ENCODE measurements at places on chromosomes 1 and 21.

DNA sequence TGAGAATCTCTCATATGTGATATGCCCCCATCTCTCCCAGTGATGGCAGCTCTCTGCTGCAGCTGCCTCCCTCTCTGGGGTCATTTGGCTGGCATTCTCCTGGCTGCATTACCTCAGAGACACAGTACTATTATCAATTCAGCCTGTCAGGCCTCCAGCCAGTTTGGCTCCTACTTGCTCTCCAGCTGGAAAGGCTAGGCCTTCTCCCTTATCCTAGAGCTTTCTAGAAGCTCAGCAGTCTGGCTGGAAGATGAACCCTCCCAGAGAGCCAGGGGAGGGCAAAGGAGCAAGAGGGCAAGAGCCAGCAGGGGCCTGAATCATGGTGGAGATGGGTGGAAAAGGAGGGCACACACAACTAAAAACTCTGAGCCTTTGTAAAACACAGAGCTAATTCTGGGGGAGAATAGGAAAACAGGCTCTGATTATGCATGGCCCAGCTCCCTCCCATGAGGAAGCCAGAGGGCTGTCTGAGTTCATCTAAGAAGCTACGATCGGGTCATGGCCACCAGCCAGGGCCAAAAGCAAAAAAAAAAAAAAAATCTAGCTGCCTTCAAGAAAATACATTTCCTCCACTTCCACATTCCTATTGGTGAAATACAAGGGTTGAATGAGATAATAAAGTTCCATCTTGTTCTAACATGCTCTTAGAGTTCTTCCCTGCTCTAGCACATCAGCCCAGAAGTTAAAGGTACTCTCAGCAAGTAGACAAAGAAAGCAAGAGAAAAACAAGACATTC lies 8.8 kb downstream of the LAMB3 start:
- DNase-seq: no peak

- DNase-seq: no peak
Observed at GRCh38 chr1:214002472-214002871, 14.7 kb downstream of the PROX1 start.

DNA sequence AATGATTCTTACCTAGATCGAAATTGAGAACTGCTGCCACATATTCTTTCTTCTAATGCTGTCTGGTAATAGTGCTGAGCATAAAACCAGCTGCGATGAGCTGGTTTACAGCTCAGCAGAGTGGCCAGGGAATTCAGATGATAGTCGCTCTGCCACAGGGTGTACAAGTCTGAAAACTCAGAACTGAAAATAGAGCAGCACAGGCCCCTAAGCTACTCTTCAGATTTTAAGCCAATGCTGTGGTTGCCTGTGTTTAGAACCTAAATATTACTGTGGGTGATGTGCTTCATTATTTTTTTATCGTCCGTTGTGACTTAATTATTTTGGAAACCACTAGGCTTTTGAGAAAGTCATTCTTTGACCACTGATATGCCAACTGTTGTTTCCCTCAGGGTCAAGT lies 152.0 kb downstream of the ADGRL4 start:
- DNase-seq: no peak

GRCh38 chr1:168480997-168481396 lies 62.8 kb downstream of the XCL2 start:
- no peak for DNase-seq

GRCh38 chr1:24702511-24703293 lies 42.5 kb upstream of the CLIC4 start:
- no peak for DNase-seq

- no peak for DNase-seq
Observed at GRCh38 chr21:31560479-31560878, 99.0 kb upstream of the SOD1 start.

GRCh38 chr1:201598973-201599372 lies 60.0 kb downstream of the NAV1 start:
- no peak for DNase-seq

- DNase-seq: no peak
Observed at GRCh38 chr1:117511273-117511672, 94.6 kb upstream of the TENT5C start.

DNA sequence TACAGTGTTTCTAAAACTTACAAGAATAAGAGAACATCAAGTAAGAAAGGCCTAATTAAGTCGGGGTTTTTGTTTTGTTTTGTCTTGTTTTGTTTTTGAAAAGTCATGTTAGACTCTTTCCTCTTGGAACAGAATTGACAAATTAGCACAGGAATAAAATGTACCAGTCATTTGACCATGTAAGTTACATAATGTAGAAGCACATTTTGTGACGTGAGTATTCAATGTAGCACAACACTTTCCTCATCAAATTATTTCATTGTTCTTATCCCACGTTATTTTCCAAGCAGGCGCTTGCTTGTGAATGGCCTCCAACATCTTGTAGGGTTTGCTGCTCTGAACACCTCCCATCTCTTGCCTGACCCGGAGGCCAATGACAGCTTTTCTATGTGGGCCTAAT lies 34.7 kb upstream of the DNASE2B start:
- no peak for DNase-seq

DNA sequence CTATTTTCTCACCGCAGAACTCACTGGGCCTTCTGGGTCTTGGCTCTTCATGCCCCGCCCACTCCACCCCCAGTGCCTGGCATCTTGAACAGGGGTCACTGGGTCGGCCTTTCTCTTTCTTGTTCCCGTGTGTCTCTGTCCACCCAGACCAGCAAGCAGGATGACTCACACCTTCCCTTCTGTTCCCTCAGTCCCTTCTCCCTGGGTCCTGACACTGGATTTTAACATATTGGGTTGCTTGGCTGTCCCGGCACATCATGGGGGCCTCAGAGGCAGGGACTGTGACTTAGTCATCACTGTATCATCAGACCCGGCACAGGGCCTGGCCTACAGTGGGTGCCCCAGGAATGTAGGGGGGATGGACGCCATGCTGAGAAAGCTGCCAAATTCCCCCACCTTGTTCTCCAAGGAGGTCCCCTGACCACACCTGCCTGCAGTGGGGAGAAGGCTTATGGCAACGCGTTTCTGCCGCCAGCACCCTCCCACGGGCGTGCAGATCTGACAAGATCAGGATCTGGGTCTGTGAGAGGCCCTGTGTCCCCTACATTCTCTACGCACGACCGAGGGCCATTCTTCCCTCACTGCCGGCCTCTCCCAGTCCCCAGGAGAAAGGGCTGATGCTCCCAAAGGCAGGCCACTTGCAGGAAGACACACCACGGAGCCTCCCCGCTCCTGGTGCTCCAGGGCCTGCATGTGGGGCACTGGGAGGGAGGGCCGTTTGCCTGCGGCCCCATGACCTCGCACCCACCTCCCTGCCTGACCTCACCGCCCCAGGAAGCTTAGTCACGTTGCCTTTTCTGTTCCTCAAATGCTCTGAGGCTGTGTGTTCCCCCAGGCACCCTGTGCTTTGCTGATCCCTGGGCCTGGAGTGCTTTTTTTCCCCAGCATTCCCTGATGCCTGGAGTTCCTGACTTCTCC lies 157.2 kb upstream of the TMEM51 start:
- DNase-seq: no peak

DNA sequence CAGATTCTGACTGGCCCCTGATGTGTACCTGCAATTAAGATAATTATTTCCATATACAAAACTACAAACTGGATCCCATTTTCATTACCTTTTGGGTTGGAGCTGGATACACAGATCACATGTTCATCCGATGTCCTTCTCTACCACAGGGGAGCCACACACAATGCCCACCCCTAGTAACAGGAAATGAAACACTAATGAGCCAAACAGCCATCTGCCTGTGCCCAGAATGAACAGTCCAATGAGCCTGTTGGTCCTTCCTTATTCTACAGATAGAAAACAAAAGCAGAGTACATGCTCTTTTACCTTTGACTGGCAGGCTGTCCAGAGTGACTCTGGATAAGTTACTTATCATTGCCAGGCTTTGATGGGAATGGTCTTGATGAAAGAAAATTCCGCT lies 68.6 kb downstream of the SIPA1L2 start:
- DNase-seq: no peak

GRCh38 chr1:84687714-84688462 lies 2.4 kb downstream of the SSX2IP start:
- no peak for DNase-seq

DNA sequence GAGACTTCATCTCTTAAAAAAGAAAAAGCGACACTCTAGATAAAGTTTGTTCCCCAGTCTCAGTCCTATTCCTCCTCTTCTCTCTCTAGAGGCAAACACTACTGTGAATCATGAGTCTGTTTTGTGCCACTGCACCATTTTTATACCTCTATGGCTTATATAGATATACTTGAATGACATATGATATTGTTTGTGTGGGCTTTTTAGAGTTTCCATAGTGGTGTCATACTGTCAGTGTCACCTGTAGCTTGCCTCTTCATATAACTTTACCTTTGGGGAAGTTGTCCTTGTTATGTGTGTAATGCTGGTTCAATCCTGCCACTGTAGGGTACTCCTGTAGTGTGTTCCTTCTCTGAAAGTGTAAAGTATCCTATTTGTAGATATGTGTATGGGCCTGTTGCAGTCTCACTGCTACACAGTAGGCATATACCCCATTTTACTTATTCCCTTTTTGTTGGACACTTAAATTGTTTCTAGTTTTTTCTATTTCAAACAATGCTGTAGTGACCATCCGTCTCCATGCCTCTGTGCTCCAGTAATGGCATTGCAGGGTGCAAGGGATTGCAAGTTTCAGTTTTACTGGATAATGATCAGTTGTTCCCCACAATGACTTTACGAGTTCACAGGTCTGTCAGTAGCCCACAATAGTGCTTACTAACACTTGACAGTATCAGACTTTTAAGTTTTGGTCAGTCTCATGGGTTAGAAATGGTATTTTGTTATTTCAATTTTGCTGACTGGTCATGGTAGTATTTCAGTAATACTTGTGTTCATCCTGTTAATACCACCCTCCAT lies 2.7 kb downstream of the PRMT2 start:
- no peak for DNase-seq

DNA sequence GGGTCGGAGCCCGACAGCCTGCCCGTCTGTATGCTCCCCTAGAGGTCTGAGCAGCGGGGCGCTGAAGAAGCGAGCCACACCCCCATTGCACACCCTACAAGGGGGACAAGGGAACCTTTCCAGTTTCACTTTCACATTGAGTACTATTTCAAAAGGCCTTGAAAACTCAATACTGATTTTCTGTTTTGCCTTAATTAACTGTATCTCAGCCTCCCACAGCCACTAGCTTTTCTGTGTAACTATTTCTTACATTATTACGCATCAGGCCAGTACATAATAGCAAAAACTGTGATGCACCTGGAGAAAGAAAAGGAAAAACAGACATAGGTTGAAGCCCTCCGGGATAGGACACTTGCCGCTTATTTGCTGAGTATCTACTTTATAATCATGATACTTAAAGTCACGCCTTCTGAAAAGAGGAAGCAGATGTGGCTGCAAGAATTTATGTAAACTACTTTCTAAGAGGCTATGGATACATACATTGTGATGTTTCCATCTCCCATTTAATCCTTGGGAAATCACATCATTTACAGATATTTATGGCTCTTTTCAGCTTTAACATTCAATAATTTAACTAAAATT lies 1719.5 kb downstream of the MRPL39 start:
- no peak for DNase-seq

DNA sequence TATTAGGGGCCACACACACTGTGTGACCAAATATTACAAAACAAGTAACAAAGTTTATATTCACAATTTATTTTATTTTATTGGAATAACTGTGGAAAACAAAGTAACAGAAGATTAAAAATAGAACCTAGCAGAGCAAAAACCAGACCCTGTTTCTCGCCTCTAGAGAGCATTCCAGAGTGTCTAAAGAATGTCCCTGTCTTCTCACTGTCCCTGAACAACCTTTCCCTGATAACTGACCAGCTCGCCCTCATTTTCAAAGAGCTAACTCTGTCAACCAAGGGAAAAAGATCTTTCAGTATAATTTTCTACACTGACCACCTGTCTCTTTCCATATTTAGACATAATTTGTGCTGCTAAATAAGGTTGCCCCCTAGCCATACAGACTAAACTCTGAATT lies 646.9 kb downstream of the USP25 start:
- DNase-seq: no peak

DNA sequence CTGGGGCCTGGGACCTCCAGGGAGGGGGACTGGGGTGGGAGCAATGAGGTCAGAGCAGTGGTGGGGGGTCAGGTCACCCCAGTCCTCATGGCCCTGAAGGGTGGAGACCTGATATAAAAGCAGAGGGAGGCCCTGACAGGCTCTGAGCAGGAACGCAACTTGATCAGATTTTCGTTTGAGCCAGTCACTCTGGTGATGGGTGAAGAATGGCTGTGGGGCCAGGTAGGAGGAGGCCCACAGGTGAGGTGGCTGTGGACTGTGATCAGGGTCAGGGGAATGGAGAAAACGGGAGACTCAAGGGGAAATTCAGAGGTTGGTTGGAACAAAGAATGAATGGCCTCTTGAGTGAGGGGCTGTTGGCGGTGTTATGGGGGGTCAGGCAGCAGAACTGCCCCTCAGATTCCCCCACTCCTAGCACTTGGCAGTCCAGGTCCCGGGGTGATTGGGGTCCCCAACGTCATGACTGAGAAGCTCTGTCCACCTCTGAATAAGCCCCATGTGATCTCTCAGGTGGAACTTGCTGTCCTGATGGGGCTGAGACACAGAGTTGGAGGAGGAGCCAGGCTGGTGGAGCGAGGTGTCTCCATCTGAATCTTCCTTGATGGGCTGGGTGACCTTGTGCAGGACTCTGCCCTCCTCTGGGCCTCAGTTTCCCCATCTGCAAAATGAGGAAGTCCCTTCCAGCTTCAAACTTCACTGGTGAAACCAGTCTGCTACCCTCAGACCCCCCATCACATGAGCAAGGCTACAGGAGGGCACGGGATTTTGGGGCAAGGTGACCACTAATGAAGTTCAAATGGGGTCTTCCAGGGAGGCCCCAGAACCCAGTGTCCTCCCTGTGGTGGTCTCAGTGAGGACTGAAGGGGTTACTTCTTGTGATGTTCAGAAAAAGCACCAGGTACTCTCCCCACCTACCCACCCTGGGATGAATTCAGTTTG lies 683.0 kb downstream of the MATN1 start:
- no peak for DNase-seq

DNA sequence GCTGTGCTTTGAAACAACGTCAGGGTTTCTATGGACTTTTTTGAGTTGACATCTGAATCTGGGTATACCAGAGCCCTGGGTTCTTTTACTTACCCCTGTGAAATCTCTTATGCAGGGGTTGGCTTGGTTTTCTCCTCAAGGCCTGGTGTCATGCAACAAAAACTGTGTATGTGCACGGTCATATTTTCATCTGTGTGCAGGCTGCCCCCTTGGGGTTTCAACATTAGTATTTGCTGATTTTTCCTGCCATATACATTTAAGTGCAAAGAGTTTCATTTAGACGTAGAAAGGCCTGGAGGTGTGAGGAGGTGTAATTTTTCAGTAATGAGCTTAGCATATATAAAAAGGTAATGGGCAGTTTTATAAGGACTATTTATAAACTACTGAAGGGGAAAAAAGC lies 22.0 kb upstream of the ZBTB18 start:
- DNase-seq: no peak

- no peak for DNase-seq
Observed at GRCh38 chr1:25879675-25880074, 4.2 kb upstream of the PAQR7 start.

Measured in GM19239 (cell line).